ENCODE measurements at places on chromosomes 11 and 22.

- no peak for DNase-seq
Observed at GRCh38 chr11:37748641-37749040, 1150.6 kb upstream of the RAG2 start.

- no peak for DNase-seq
Observed at GRCh38 chr11:79266396-79266795, 174.4 kb downstream of the TENM4 start.

- no peak for DNase-seq
Observed at GRCh38 chr11:8792710-8793109, 110.1 kb downstream of the RPL27A start.

DNA sequence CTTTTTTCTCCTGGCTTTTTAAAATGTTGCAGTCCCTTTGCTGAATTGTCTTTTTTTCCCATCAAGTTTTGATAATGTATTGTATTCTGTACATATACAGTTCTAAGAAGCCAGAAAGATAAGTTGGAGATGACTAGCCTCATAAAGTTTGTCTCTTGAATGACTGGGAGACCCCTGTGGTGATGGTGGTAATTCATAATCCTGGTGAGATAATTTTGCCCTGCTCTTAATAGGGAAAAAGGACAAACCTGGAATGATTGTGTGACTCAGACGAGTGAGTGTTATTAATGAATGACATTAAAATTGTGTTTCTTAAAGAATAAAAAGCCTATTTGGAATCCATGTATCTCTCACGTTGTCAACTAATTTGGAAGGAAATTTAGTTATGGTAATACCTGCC, 1.2 kb downstream of the HIKESHI start:
- no peak for DNase-seq

- DNase-seq: no peak
Observed at GRCh38 chr22:19998991-19999820, 17.4 kb downstream of the ARVCF start.

- DNase-seq: no peak
Observed at GRCh38 chr11:43908191-43908590, 27.6 kb downstream of the ALKBH3 start.

GRCh38 chr11:68009391-68010089, 587 bp upstream of the ALDH3B1 start:
- no peak for DNase-seq

- DNase-seq: peak; percentile 87
Observed at GRCh38 chr11:68213555-68214172, 568 bp upstream of the KMT5B start.

- no peak for DNase-seq
Observed at GRCh38 chr22:26768156-26768515, 110.7 kb downstream of the MIAT start.

- DNase-seq: peak; percentile 53
Observed at GRCh38 chr22:21951931-21952465, 650 bp downstream of the PPM1F start.

GRCh38 chr11:99601179-99601578, 580.4 kb downstream of the CNTN5 start:
- no peak for DNase-seq

- no peak for DNase-seq
Observed at GRCh38 chr22:46132830-46133587, 17.3 kb upstream of the PPARA start.

- no peak for DNase-seq
Observed at GRCh38 chr11:63682066-63683021, 1.0 kb downstream of the RTN3 start.

GRCh38 chr22:31579835-31580242, 82.2 kb downstream of the PISD start:
- DNase-seq: no peak

GRCh38 chr22:38834991-38835390, 8.8 kb downstream of the NPTXR start:
- DNase-seq: no peak

DNA sequence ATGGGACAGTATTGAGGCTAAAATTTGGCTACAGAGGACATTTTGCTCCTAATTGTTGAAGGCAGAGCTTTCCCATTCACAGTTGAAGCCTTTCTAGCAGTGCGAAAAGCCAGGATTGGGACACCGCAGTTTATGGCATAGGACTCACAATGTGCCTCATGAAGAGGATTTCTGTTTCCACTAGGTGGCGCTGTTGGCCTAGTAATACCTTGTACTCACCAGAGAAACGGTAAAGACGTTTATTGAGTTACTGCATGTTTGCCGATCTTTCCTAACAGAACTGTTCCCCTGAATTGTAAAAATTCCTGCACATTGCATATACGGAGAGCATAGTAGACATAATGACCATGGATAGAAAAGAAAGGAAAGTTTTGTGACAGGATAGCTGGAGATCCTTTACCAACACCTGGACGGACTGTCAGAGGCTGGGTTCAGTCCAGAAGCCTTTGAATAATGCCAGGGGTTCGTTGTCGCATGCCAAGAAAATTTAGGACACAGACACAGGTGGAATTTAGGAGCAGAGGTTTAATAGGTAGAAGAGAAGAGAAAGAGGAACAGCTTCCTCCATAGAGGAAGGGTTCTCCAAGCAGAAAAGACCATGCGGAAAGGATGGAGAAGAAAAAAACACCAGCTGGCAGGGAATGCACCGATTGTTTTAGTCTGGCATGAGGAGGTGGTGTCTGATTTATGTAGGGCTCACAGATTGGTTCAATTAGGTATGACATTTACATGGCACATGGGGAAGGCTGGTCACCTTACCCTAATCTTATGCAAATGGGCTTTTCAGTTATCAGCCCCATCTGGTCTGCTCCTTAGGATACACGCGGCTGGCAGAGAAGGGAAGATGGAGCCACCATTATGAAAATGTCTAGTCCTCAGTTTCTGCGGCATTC, 10.8 kb upstream of the OR51D1 start:
- DNase-seq: peak; percentile 47

GRCh38 chr22:42766860-42767259, 46.2 kb upstream of the A4GALT start:
- no peak for DNase-seq

DNA sequence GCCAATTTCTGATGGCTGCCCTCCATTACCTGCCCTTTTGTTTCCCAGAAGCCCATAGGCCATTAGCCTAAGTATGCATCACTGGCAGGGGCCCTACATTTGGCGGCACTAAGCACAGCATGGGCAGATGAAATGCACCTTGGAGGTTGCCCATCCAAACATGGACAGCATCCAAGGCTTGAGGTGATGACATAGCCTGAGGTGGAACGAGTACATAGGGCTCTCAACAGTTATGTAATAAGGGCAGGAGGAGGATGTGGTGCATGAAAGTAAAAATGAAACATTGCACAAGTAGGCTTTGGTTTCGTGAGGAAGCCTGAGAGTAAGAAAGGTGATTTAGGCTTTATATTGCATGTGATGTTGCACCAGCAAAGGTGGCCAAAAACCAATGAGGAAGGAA, 148.1 kb downstream of the FAM76B start:
- DNase-seq: no peak

GRCh38 chr11:19719960-19720359, 7.3 kb downstream of the NAV2 start:
- DNase-seq: no peak

GRCh38 chr22:44580176-44581095, 82.4 kb upstream of the RTL6 start:
- no peak for DNase-seq

DNA sequence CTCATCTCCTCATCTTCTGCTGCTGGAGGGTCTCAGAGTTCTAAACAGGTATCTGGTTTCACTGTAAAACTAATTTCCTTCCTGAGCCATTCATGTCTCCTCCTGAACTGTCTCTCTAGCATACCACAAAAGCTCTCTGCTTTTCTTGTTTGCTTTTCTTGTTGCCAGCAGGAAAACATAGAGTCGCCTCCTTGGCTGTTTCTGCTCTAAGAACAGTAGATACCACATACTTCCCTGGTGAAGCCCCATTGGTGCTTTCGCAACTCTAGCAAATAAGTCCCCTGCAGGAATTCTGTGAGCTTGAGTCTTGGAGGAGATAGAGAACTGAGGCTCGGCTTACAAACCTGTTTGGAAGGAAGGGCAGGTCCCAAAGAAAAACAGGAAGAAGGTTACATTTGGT, 7.0 kb downstream of the DIXDC1 start:
- DNase-seq: no peak

- DNase-seq: no peak
Observed at GRCh38 chr22:22329792-22330191, 85.2 kb downstream of the VPREB1 start.

GRCh38 chr22:21972293-21972779, 10.3 kb downstream of the TOP3B start:
- DNase-seq: no peak

DNA sequence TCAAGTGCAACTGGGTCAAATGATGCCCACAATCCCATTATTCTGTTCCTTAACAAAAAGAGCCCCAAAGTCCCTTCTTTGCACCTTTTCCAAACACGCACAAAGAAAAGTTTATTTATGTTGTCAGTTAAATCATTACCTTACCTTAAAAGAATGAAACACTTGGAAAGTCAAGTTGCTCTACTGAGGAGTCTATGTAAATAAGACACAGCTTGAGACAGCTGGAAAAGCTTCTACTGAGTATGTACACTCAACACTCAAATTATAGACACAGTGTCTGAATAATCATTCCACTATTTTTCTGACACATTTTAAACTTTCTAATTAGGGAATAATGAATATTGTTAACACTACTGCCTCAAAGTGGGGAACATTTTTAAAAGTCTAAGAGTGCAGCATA, 21.6 kb upstream of the PHLDA2 start:
- no peak for DNase-seq

DNA sequence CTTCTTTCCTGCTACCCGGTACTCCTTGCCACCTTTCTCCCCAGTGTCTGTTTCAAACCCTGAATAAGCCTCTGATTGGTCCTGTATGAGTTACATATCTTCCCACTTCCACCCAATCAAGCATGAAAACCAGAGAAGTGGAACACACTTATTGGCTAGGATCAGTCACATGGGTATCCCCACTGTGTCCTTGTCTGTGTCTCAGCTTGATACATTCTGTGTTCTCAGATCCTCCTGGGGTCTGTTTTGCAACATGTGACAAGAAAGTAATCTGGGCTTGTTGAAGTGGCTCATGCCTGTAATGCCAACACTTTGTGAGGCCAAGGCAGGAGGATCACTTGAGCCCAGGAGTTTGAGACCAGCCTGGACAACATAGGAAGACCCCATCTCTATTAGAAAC, 23.9 kb downstream of the MCHR1 start:
- DNase-seq: no peak

- DNase-seq: no peak
Observed at GRCh38 chr11:77436506-77436905, 37.4 kb downstream of the PAK1 start.

All from left colon (tissue), 2 donors.